ENCODE measurements at places on chromosomes 16 and 17.

DNA sequence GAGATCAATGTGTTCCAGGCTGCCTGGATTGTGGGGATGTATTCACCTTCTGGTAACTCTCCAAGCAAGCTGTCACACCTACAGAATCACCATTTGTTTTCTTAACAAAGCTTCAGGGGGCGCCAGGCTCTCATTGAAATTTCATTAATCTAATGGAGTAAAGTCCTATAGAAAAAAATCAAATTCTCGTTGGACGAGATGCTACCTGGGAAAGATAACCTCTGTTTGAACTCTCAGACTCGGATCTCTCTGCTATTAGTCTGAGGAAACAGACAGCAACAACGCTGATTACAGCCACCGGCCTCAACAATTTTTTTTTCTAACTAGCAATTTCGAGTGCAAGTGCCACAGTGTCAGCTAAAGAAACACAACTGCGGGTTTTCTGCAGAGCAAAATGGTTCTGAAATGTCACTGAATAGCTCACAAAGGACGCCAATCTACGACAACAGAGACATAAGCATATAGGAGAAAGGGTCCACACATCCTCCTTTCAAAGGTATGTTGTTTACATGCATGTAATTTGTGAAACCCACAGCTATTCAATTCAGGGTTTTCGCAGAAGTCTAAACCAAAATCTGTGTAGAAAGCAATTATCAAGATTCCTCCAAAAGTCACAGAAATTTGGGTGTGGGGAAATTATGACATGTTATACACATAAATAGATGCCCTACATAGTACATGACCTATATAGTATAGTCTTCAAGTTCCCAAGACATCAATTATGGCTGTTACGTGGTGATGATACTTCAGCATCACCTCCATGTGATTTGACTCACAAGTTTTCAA, 135.8 kb downstream of the SKAP1 start:
- DNase-seq = no peak

- no peak for DNase-seq
Measured at GRCh38 chr17:59493867-59494266, 71.5 kb upstream of the DHX40 start.

GRCh38 chr17:31902693-31903092, 1.2 kb upstream of the UTP6 start:
- DNase-seq = no peak

GRCh38 chr17:6576038-6576785, 19.9 kb upstream of the PITPNM3 start:
- DNase-seq = no peak

GRCh38 chr17:1462164-1463112, 6.4 kb upstream of the CRK start:
- DNase-seq = no peak

GRCh38 chr17:10161386-10161785, 37.0 kb downstream of the GAS7 start:
- DNase-seq = no peak

DNA sequence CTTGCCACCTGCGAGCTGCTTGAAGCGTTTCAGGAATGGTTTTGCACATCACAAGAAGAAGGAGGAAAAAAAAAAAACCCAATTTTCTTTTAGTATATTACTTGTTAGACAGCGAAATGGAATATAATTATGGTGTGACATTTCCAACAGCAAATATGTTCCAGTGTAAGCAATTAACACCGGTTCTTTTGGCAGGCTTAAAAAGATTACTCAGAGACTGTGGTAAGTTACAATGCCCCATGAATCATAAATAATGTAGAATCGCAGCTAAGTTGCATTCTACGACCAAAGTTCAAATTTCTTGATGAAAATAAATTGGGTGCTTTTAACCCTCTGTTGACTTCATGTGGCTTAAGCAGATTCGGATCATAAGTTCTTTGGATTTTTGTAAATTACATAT, 245.2 kb downstream of the XYLT1 start:
- no peak for DNase-seq

DNA sequence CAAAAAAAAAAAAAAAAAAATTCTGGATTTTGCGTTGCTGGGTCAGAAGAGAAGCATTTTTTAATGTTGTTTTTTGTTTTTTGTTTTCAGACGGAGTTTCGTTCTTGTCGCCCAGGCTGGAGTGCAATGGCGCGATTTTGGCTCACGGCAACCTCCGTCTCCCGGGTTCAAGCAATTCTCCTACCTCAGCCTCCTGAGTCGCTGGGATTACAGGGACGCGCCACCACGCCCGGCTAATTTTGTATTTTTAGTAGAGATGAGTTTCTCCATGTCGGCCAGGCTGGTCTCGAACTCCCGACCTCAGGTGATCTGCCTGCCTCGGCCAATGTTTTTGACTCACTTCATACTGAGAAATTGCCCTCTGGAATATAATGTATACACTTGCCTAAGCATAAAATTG, 11.0 kb upstream of the PAFAH1B1 start:
- no peak for DNase-seq

- no peak for DNase-seq
Measured at GRCh38 chr17:74663561-74663960, 40.0 kb upstream of the CD300E start.

- DNase-seq = no peak
Measured at GRCh38 chr17:63641692-63642448, 19.7 kb downstream of the MAP3K3 start.

DNA sequence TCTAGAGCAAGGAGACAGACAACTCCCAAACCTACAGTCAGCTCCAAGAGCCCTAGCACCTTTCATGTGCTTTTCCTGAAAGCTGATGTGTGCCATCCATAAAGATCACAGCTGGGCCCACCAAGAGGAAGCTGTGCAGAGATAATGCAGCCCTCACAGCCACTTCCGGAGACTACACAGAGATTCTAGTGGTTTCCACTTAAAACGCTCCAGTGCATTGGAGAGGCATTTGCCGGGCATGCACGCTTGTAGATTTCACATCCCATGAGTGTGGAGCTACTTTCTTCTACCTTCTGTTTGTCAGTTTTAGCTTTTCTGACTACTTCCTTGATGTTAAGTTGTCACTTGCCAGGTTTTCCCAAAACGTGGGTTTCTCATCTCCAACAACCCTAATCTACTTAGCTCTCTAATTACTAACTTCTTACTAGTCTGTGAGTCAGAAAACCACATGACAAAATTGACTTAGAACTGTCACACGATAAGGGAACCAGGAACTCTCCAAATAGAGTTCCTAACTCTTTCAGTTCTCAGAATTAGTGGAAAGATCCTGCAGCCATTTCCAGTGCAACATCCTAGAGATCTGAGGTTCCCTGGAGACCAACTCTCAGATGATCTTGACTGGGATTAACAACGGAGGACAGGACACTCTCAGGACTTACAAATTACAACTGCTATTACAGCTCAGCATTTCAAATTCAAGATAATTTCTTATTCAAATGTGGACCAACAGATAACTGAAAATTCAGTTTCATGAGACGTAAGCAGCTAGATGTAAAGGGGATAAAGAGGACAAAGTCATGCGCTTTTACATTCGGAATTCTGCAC, 28.6 kb downstream of the PMP22 start:
- DNase-seq = no peak

DNA sequence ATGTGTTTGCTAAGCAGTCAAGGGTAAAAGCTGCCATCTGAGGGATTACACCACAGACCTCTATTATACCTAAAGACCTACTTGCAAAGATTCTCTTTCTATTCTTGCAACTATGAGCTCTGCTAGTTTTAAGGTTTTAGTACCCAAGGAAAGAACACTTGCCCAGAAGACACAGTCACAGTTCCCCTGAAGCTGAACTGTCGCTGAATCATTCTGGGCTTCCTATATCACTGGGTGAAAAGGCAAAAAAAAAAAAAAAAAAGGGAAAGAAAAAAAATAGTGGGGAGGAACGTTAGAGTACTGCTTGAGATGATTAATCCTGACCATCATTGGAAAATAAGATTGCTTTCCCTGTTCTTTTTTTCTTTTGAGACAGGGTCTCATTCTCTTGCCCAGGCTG, 37.9 kb downstream of the LYRM1 start:
- DNase-seq = no peak

- DNase-seq = no peak
Measured at GRCh38 chr16:72009779-72010178, 1.2 kb downstream of the DHODH start.

GRCh38 chr17:60508384-60508980, 17.6 kb downstream of the APPBP2 start:
- no peak for DNase-seq

- no peak for DNase-seq
Measured at GRCh38 chr16:64362193-64362592, 759.7 kb downstream of the CDH11 start.

GRCh38 chr17:1126250-1126797, 53.5 kb downstream of the ABR start:
- DNase-seq = no peak

DNA sequence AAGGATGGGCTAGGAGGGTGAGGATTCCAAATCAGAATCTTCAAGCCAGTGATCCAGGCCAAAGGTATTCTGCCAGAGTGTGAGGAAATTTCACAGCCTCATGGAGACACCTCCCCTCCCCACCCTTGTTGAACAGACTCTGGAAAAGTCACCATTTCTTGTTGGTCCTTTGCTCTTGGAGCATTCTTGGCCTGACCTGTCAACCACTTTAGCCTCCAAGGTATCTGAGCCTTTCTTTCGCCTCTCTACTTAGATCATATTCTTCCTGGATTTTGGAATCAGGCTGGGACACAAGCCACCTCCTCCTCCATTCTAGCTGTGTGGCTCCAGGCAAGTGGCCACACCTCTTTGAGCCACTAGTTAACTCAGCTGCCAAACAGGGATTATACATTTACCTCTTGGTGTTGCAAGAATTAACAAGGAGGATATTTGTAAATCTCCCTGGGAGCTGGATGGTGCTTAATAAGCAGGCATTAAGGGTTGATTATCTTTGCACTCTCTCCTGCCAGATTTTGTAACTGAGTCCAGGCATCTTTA, 193.5 kb downstream of the WWOX start:
- DNase-seq = no peak

- no peak for DNase-seq
Measured at GRCh38 chr17:76265624-76266243, 586 bp downstream of the UBALD2 start.

DNA sequence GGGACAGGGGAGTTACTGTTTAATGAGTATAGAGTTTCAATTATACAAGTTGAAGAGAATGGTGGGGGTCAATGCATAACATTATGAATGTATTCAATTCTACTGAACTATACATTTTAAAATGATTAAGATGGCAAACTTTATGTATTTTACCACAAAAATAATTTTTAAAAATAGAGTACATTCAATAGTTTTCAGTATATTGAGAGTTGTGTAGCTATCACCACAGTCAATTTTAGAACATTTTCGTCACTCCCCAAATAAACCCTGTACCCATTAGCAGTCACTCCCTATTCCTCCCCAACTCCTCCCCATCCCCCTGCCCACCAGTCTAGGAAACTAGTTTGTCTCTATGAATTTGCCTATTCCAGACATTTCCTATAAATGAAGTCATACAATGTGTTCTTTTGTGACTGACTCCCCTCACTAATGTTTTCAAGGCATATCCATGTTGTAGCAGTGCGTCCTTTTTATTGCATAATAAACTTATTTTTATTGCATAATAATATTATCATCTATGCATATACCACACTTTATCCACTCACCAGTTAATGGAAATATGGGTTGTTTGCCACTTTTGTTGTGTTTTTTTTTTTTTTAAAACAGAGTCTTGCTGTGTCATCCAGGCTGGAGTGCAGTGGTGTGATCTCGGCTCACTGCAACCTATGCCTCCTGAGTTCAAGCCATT, 52.5 kb upstream of the ERN1 start:
- DNase-seq = no peak

- no peak for DNase-seq
Measured at GRCh38 chr16:24308200-24308599, 52.1 kb downstream of the CACNG3 start.

GRCh38 chr17:48484256-48484655, 46.6 kb downstream of the HOXB1 start:
- DNase-seq = no peak

GRCh38 chr17:39393736-39394135, 7.7 kb downstream of the FBXL20 start:
- no peak for DNase-seq

- peak; percentile 15 for DNase-seq
Measured at GRCh38 chr17:77959126-77959925, 823 bp downstream of the TNRC6C start.

GRCh38 chr17:75739801-75740200, 18.5 kb downstream of the ITGB4 start:
- DNase-seq = no peak

- DNase-seq = peak; percentile 32
Measured at GRCh38 chr16:71895679-71896365, 491 bp downstream of the IST1 start.

GRCh38 chr16:21101631-21102420, 48.8 kb downstream of the DNAH3 start:
- no peak for DNase-seq
